ENCODE measurements at places on chromosomes 16 and 17.
A peak's percentile ranks its signal among the peaks of the same experiment; 100 is the strongest.

GRCh38 chr16:11949527-11949926, 7.7 kb upstream of the NPIPB2 start:
- no peaks in the 10 kb centered on the region for H3K4me1 ChIP-seq
- no peak overlapping the region for H3K27ac ChIP-seq
- no peaks in the 10 kb centered on the region for H3K36me3 ChIP-seq
- H3K4me3 ChIP-seq = no peak overlapping the region

DNA sequence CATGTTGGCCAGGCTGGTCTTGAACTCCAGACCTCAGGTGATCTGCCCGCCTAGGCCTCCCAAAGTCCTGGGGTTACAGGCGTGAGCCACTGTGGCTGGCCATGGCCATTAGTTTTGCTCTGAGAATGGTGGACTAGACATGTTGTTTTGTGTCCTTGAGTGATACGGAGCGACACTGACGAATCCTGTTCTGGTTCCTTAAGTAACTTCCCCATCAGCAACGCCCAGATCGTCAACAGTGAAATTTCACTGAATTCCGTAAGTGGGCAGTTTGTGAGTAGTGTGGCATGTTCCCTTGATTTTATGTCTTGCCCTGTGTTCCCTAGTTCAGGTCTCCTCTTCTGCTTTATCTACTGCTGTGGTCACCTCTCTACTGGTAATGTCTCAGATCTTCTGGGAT, 67.4 kb downstream of the SNX29 start:
- H3K36me3 ChIP-seq = peaks cover 32% of the 10 kb centered on the region
- no peak overlapping the region for H3K27ac ChIP-seq
- H3K4me1 ChIP-seq = no peaks in the 10 kb centered on the region
- no peaks in the 10 kb centered on the region for H3K27me3 ChIP-seq
- DNase-seq = no peak

DNA sequence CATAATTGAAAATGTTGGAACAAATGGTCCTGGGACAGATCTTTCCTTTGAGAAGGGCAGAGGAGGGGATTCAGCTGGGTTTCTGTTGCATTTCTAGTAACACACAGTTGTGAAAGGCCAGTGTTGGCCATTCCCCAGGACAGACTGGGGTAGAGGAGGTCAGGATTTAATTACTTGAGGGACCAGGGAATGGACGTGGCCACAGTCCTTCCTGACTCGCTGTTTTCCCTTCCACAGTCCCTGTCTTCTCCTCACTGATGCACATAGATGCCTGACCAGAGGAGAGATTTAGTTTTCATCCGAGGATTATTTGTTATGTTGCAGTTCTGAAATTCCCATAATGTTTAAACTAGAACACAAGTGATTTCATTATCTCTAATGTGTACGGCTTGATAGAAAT, 25.2 kb upstream of the HEATR6 start:
- H3K27me3 ChIP-seq = no peaks in the 10 kb centered on the region
- no peak overlapping the region for H3K4me3 ChIP-seq
- H3K27ac ChIP-seq = no peak overlapping the region
- no peaks in the 10 kb centered on the region for H3K4me1 ChIP-seq
- no peak for DNase-seq
- no peaks in the 10 kb centered on the region for H3K36me3 ChIP-seq

- H3K27ac ChIP-seq = no peak overlapping the region
- no peaks in the 10 kb centered on the region for H3K27me3 ChIP-seq
- peaks cover 6% of the 10 kb centered on the region for H3K4me1 ChIP-seq
- H3K4me3 ChIP-seq = no peak overlapping the region
- DNase-seq = no peak
- peaks cover 48% of the 10 kb centered on the region for H3K36me3 ChIP-seq
Observed at GRCh38 chr16:23092801-23093117, 56.5 kb downstream of the USP31 start.

- no peaks in the 10 kb centered on the region for H3K36me3 ChIP-seq
- peaks cover 8% of the 10 kb centered on the region for H3K4me1 ChIP-seq
- no peaks in the 10 kb centered on the region for H3K27me3 ChIP-seq
- no peak overlapping the region for H3K27ac ChIP-seq
- DNase-seq = no peak
Observed at GRCh38 chr16:56316545-56316944, 108.8 kb downstream of the AMFR start.

- H3K27ac ChIP-seq = no peak overlapping the region
- H3K4me1 ChIP-seq = no peaks in the 10 kb centered on the region
- no peaks in the 10 kb centered on the region for H3K36me3 ChIP-seq
- no peak overlapping the region for H3K4me3 ChIP-seq
Observed at GRCh38 chr16:60438894-60439293, 1597.3 kb downstream of the CDH8 start.

- H3K4me3 ChIP-seq = no peak overlapping the region
- no peak overlapping the region for H3K27ac ChIP-seq
- no peak for DNase-seq
- H3K4me1 ChIP-seq = peaks cover 6% of the 10 kb centered on the region
- H3K36me3 ChIP-seq = peaks cover 68% of the 10 kb centered on the region
- H3K27me3 ChIP-seq = no peaks in the 10 kb centered on the region
Observed at GRCh38 chr16:88610080-88610479, 28.3 kb upstream of the IL17C start.

- H3K36me3 ChIP-seq = no peaks in the 10 kb centered on the region
- H3K4me1 ChIP-seq = no peaks in the 10 kb centered on the region
- no peak overlapping the region for H3K27ac ChIP-seq
- no peaks in the 10 kb centered on the region for H3K27me3 ChIP-seq
- no peak overlapping the region for H3K4me3 ChIP-seq
- no peak for DNase-seq
Observed at GRCh38 chr17:7814969-7815368, 19.0 kb upstream of the KDM6B start.

- peaks cover 40% of the 10 kb centered on the region for H3K36me3 ChIP-seq
- H3K27me3 ChIP-seq = no peaks in the 10 kb centered on the region
- peak; percentile 95 for DNase-seq
- peaks cover 47% of the 10 kb centered on the region for H3K4me1 ChIP-seq
- peak within 1 kb of the TSS; percentile 97 for H3K27ac ChIP-seq
Observed at GRCh38 chr17:39200070-39200879, at the start of gene RPL19. TSS of gene RPL19 (plus strand) at chr17:39200283. CDS start at chr17:39200345, 62 bp downstream.

DNA sequence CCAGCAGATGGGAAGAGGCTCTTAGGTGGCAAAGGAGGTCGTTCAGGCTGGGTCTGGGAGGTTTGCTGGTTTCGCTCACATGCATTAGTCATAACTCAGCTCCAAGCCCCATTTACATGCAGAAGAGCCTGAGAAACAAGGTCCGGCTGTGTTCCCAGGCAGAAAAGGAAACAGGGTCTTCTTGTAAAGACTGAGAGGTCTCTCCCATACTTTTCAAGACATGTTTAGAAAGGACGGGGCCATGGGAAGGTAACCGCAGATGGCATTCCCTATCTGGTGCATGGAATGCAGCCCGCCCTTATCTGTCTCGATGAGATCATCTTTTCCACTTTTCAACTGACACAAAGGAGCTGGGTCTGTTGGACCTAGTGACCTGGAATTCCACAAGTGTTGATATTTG, 389.0 kb upstream of the CDH11 start:
- DNase-seq = no peak
- no peak overlapping the region for H3K27ac ChIP-seq
- no peak overlapping the region for H3K4me3 ChIP-seq
- peaks cover 11% of the 10 kb centered on the region for H3K4me1 ChIP-seq
- H3K36me3 ChIP-seq = no peaks in the 10 kb centered on the region

GRCh38 chr16:11964761-11965551, at the start of gene TNFRSF17:
TSS of gene TNFRSF17 (plus strand) at chr16:11965210. CDS start at chr16:11965325, 115 bp downstream.
- H3K4me3 ChIP-seq = no peak within 1 kb of the TSS
- DNase-seq = no peak
- H3K27ac ChIP-seq = no peak within 1 kb of the TSS
- H3K27me3 ChIP-seq = peaks cover 8% of the 10 kb centered on the region

DNA sequence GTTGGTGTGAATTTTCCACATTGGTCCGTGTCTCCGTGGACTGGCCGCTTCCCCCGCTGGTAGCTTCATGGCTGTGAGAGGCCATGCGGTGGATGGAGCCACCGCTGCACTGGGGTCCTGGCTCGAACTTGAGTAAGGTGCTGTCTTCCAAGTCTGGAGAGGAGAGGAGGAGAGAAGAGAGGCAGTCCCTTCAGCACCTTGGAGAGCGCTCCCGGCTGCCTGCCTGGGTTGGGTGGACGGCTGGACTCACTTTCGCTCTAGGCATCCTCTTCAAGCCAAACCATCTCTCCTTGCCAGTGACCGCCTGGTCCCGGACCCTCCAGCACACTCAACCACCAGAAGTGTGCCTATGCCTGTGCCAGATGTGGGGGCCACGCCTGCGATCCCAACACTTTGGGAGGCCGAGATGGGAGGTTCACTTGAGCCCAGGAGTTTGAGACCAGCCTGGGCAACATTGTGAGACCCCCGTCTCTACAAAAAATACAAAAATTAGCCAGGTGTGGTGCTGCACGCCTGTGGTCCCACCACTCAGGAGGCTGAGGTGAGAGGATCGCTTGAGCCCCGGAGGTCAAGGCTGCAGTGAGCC, 6.2 kb downstream of the JPH3 start:
- H3K27me3 ChIP-seq = peaks cover 19% of the 10 kb centered on the region
- H3K27ac ChIP-seq = no peak overlapping the region
- H3K4me1 ChIP-seq = peaks cover under 1% of the 10 kb centered on the region
- DNase-seq = no peak
- no peaks in the 10 kb centered on the region for H3K36me3 ChIP-seq

DNA sequence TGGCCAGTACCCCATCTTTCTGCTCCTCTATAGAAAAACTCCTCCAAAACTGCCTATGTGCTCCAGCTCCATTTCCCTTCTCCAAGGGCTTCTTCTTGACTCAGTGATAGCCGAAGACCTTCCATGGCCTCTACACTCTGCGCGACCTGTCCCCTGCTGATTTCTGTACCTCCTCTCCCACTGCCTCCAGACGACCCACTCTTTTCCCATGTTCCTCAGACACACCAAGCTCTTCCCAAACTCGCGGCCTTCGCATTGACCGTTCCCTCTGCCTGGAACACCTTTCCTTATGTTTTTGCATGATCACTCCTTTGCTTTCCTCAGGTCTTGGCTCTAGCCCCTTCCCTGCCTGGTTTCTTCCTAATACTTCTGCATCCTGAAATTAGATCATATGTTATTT, 255.6 kb upstream of the SDK2 start:
- no peak overlapping the region for H3K27ac ChIP-seq
- peaks cover 14% of the 10 kb centered on the region for H3K4me1 ChIP-seq
- no peaks in the 10 kb centered on the region for H3K36me3 ChIP-seq
- H3K27me3 ChIP-seq = peaks cover 89% of the 10 kb centered on the region
- no peak overlapping the region for H3K4me3 ChIP-seq

DNA sequence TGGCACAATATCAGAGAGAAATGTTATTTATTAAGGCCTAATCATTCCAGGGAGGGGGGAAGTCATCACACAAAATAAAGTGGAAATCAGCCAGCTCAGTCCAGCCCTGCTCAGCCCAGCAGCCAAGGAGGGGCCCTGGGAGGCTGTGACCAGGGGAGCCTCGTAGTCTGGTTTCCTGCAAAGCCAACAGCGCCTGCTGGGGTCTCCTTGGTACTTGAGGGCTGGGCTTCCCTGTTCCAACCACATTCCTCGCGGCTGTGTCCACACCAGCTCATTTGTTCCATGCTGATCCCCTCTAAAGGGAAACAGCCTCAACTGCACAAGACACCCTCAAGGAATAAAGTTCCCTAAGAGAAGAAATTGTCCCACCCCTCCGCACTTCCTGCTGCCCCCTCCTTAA, 154.0 kb downstream of the TMEM132E start:
- H3K36me3 ChIP-seq = no peaks in the 10 kb centered on the region
- no peak overlapping the region for H3K4me3 ChIP-seq
- no peak for DNase-seq
- no peaks in the 10 kb centered on the region for H3K4me1 ChIP-seq

DNA sequence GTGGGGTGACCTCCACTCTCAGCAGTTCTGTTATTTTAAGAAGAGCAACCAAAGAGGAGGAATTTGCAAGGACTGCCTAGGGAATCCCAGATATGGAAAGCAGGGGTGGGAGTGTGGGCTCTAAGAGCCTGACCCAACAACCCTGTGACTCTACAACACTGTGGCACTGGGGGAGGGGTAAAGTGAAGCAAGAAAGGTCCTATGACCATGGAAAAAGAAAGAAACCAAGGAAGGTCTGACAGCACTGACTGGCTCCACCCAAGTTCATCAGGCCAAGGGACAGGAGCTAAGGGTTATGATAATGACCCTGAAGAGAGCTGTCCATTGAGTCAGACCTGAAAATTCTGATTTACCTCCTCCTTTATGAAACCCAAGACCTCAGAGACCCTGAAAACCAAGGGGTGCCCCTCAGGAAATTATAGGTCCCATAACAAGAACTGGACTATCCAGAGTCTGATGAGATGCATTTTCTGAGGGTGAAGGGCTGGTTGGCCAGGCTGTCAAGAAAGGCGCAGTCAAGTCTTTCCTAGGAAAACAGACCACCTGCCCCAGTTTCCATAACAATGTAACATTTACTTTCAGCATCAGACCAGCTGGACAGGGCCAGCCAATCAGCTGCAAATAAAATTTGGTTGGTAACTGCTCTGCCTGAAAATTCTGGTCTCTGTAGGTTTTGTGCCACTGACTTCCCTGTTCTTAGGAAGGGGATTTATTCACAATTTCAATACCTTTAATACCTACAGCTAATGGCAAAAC, 53.8 kb upstream of the MTMR4 start:
- H3K27me3 ChIP-seq = no peaks in the 10 kb centered on the region
- no peak overlapping the region for H3K27ac ChIP-seq
- H3K4me1 ChIP-seq = no peaks in the 10 kb centered on the region

GRCh38 chr16:60206516-60206915, 1472.4 kb upstream of the GOT2 start:
- no peak overlapping the region for H3K27ac ChIP-seq
- no peaks in the 10 kb centered on the region for H3K36me3 ChIP-seq
- peaks cover 6% of the 10 kb centered on the region for H3K4me1 ChIP-seq
- H3K27me3 ChIP-seq = no peaks in the 10 kb centered on the region
- no peak overlapping the region for H3K4me3 ChIP-seq

DNA sequence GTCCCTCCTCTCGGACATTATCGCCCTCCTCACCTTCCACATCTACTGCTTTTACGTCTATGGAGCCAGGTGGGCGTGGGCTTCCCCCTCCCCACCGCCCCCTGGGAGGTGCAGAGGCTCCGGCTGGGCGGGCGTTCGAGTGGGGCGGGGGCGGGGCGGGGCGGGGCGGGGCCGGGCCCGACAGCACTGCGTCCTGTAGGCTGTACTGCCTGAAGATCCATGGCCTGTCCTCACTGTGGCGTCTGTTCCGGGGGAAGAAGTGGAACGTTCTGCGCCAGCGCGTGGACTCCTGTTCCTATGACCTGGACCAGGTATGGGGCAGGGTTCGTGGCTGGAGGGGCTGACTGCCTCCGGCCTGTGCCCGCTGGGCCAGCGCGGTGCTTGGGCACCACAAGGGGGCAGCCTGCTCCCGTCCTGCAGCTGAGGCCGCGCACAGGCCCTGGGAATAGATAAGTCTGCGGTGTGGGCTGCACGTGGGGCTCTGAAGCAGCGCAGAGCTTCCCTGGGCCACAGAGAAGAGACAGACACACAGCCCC, 9.2 kb downstream of the PIGQ start:
- peaks cover 20% of the 10 kb centered on the region for H3K36me3 ChIP-seq
- no peak for DNase-seq
- no peak overlapping the region for H3K27ac ChIP-seq
- H3K4me3 ChIP-seq = peak overlapping the region; percentile 31
- H3K4me1 ChIP-seq = peaks cover 14% of the 10 kb centered on the region

GRCh38 chr17:7348478-7349242, 3.3 kb upstream of the KCTD11 start:
- no peaks in the 10 kb centered on the region for H3K36me3 ChIP-seq
- H3K27ac ChIP-seq = peak overlapping the region; percentile 99

- peaks cover 31% of the 10 kb centered on the region for H3K4me1 ChIP-seq
- no peaks in the 10 kb centered on the region for H3K36me3 ChIP-seq
Observed at GRCh38 chr17:863880-864279, 81.7 kb downstream of the MRM3 start.
